ENCODE measurements at places on chromosomes 7 and 10.

DNA sequence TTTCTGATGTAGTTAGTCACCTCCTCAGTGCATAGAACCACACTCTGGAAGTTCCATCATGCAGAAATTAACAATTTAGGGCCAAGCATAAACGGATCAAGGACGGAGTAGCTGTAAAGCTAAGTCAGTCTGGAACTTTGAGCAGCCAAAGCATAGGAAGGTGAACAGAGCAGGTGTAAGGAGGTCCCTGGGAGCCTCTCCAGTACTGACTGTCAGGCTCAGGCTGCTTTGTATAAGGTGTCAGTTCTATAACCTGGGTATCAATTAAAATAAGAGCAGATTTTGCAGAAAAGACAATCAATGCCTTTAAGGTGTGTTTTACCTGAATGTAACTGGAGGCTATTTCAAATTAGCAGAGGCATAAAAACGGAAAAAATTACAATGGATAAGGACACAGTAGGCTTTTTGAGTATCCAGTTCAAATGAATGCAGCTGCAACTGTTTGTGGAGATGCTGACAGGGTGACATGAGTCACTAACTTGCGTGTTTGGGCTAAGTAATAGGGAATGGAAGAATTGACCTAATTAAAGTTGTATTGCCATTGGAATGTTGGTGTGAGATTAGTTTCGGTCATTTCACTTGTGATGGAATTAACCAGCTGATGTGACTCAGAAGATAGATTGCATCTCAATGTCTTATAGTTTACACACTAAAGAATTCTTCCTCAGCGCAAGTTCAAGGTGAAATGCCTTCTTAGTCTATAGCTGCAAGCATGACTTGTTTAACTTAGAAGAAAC lies 417.9 kb upstream of the CNTNAP2 start:
- DNase-seq, result no peak

DNA sequence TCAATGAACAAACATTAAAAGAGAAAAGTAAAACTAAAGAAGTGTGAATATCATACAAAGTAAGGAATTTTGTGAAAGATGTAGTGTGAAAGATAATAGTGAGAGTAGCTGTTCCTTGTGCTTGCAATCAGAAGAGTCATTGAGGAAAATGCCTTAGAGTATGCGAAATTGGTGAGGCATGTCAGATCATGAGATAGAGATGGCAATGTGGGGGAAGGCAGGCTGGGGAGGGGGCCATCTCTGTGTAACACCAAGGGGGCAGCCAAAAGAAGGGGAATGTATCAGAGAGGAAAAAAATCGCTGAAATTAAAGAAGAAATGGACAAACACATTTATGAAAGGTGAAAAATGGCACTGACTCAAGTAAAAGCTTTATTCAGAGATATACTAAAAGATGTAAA lies 19.6 kb upstream of the PRKAR2B start:
- no peak for DNase-seq

DNA sequence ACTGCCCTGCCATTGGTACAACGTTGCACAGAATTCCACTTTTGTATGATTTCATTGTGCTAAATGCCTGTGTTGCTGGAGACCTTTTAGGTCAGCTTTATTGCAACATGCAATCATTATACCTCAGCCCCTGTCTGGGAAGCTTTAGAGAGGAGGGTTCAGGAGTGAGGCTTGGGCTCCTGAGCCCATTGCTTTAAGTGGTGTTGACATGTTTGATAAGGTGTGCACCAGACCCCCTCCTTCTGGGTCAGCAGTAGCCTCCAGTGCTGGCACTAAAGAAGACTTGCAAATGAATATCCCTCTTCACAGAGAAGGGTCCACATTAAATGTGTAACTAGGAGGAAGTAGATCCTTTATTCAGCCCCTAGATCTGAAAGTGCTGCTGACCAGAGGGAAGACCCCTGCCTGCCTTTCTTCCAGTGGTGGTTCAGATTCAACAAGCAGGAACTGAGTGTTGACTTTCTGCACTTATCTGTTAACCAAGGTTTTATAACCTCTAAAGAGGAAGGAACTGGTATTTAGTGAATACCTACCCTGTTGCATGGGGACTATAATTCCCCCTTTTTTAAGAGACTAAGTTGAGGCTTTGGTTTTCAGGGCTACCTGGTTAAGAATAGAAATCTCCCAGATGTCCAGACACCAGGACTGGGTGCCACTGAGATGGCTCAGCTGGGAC lies 369.4 kb upstream of the IGFBP3 start:
- no peak for DNase-seq

GRCh38 chr10:106949680-106950478 lies 214.6 kb downstream of the SORCS1 start:
- DNase-seq, result no peak

GRCh38 chr7:31043051-31043471 lies 9.0 kb upstream of the ADCYAP1R1 start:
- no peak for DNase-seq

DNA sequence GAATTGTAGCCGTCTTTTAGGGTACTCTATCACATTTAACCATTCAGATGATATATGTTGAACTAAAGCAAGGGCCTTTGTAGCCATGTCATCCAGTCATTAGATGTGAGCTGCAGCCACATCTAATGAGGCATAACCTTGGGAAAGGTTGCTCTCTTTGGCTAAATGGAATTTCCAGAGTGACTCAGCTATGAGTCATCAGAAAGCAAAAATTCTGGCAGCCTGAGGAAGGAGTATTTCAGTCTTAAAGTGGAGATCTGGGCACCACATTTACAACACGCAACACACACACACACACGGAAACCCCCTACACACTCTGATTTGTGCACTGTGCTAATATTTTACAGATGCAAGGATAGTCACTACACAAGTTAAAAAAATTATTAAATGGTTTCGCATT lies 176.9 kb upstream of the ZWINT start:
- no peak for DNase-seq

- no peak for DNase-seq
Measured at GRCh38 chr10:101237982-101238731, 8.9 kb upstream of the LBX1 start.

- DNase-seq, result no peak
Measured at GRCh38 chr10:5509691-5510090, 10.3 kb upstream of the CALML5 start.

Data from NCI-H1048 (cell line).